ENCODE measurements at places on chromosomes 3 and 15.

GRCh38 chr3:101185341-101185740 lies 135.0 kb downstream of the IMPG2 start:
- no peak for DNase-seq

GRCh38 chr15:92645051-92645631 lies 10.4 kb downstream of the FAM174B start:
- DNase-seq: no peak

GRCh38 chr3:169581633-169582032 lies 81.9 kb downstream of the MECOM start:
- DNase-seq: peak; percentile 8

DNA sequence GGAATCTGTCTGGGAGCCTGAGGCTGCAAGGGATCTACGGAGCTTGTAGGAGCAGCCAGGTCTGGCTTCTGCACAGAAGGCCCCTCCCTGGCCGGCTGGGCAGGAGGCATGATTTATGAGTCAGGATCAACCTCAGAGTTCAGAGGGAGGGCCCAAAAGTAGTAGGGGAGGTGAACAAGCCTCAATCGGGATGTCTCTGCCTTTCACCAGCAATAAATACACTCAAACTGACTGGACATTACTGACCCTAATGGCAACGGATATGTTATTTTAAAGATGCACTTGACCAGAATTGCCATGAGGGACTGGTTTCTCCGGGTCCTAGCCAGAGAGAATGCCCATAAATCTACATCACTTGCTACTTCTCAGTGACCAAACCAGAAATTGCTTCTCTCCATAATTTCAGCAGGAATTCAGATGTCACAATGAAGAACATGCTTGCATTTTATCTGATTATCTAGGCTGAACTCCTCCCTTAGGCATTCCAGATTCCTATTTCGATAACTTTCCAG lies 109.6 kb upstream of the LMOD3 start:
- DNase-seq: no peak

DNA sequence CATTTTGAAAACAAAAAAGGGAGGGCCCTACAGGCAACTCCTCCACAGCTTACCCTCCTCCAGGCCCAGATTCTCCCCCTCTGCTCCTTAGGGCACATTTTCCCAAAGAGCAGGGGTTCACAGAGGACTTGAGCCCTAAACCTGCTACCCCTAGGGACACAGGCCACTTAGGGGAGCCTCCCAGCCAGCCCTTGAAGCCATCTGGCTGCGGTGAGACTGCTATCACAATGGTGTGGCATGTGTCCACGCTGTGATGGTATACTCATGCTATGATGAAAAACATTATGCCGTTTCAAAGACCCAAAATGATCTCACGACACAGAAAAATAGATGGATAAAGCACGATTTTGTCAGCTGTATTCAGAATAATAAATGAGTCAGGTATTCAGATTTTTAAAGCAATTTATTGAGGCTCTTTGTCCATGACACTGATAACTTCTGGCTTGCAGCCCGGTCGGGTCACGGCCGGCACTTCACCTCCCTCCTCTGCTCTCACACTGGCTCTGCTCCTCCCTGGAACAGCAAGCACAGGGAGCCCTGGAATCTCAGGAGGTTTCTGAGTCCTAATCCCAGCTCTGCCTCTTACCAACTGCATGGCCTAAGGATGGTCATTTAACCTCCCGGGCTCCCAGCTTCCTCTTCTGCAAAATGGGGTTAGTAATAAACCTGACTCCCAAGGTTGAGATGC lies 115.3 kb downstream of the MEGF11 start:
- no peak for DNase-seq

All from fibroblast of skin of right biceps (primary cell).